ENCODE measurements at places on chromosomes 16 and 17. TPM values are rescaled to one million over a fixed set of nuclear protein-coding genes. Genes with fewer than 3 reads are reported as not detected.

Gene PIP4K2B
- 65.8 TPM for total RNA-seq

Gene SRCIN1
- total RNA-seq, result not detected

Gene LITAFD
- total RNA-seq, result not detected

Gene ACE
- 3.4 TPM for total RNA-seq

Gene NKD1
- not detected for total RNA-seq

Gene DOK4
- 51.6 TPM for total RNA-seq

Gene CCL23
- not detected for total RNA-seq

Gene ASGR1
- not detected for total RNA-seq

Gene GDPD1
- 3.7 TPM for total RNA-seq

Gene C16orf96
- total RNA-seq, result not detected

Gene PRAC1
- not detected for total RNA-seq

Gene SCNN1B
- total RNA-seq, result not detected

Gene CCL8
- not detected for total RNA-seq

Gene CD300C
- total RNA-seq, result 0.76 TPM

Gene VEZF1
- total RNA-seq, result 51.9 TPM

Gene NXN
- 51.7 TPM for total RNA-seq

Gene KRT31
- total RNA-seq, result not detected

Gene CCL14
- total RNA-seq, result not detected

Gene PDP2
- total RNA-seq, result 38.2 TPM

Gene SLC5A10
- not detected for total RNA-seq

Gene DNAAF1
- total RNA-seq, result not detected

Gene CSH1
- not detected for total RNA-seq

Gene SLC52A1
- total RNA-seq, result not detected

Gene GOSR2
- total RNA-seq, result 47.9 TPM

Gene MYL11
- not detected for total RNA-seq

Gene SYNGR3
- 0.22 TPM for total RNA-seq

Gene DNASE1L2
- total RNA-seq, result 0.13 TPM

Gene ADAD2
- not detected for total RNA-seq

Gene PTRH2
- 18.2 TPM for total RNA-seq

Gene SCN4A
- not detected for total RNA-seq

Gene NME2
- 725 TPM for total RNA-seq

Gene PMFBP1
- not detected for total RNA-seq

Gene CHMP6
- 14.1 TPM for total RNA-seq

Gene VASN
- 234 TPM for total RNA-seq

Gene YPEL2
- 6.6 TPM for total RNA-seq
